CD4-positive, alpha-beta memory T cell (primary cell): ENCODE measurements at places on chromosomes 13 and 19. TPM values are rescaled to one million over a fixed set of nuclear protein-coding genes. Genes with fewer than 3 reads are reported as not detected.

Gene GPR12
- total RNA-seq: not detected

DNA sequence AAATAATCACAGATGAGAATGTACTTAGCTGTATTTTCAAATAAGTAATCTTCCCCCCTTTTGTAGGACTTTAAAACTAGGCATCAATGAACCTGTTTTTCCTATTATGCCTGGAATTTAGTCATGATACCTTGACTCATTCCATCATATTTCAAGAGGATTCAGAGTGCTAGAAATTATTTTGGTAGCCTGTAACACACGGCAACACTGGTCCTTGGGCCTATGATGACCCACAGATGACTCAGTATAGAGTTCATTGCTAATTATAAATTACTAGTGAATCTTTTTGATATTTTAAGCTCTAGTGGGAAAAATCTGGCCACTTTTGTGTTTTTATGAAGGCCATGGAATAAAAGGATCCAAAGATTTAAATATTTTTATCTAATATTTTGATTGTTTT lies 26.0 kb upstream of the GARRE1 start:
- DNase-seq: no peak
- no peak overlapping the region for H3K27ac ChIP-seq
- H3K27me3 ChIP-seq: no peaks in the 10 kb centered on the region

Gene VSTM1
- total RNA-seq: not detected

Gene TNFSF9
- total RNA-seq: 0.64 TPM

- DNase-seq: no peak
- H3K27me3 ChIP-seq: peaks cover 4% of the 10 kb centered on the region
- no peak overlapping the region for H3K4me3 ChIP-seq
- H3K4me1 ChIP-seq: no peaks in the 10 kb centered on the region
Measured at GRCh38 chr13:113777311-113778260, 18.6 kb downstream of the TMEM255B start.

DNA sequence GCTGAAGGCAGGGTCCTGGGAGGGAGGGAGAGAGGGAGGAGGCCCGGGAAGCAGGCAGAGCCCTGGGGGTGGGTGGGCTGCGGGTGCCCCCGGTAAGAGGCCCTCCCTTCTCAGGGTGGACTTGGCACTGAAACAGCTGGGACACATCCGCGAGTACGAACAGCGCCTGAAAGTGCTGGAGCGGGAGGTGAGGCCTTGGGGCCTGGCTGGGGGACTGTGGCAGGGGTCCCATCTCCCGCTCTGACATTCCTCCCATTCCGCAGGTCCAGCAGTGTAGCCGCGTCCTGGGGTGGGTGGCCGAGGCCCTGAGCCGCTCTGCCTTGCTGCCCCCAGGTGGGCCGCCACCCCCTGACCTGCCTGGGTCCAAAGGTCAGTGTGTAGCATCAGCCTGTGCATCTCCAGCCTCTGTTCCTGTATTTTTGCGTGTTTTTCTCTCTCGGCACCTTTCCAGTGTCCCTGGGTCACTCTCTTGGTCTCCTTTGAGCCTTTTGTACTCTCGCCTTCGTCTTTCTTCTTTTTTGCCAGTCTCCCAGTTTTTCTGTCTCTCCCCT lies 53.4 kb downstream of the TRPM4 start:
- DNase-seq: no peak
- H3K27ac ChIP-seq: no peak overlapping the region
- no peaks in the 10 kb centered on the region for H3K36me3 ChIP-seq
- no peak overlapping the region for H3K4me3 ChIP-seq
- no peaks in the 10 kb centered on the region for H3K27me3 ChIP-seq

Gene CEACAM20
- not detected for total RNA-seq

Gene BRSK1
- 1.4 TPM for total RNA-seq

DNA sequence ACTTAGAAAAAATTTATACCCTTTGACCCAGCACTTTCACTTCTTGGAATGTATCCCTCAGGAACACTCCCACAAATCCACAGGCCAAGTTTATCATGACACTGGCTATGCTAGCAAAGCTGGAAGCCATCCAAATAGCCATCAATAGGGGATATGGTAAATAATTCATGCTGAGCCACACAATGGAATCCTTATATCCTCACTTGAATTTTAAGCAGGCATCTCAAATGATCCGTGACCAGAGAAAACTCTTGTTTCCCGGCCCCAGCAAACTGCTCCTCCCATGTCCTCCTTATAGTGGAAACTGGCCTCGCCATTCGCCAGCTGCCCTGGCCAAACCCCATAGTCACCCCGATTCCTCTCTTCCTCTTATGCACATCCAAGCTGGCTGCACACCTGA lies 37.6 kb downstream of the GRIK5 start:
- no peak overlapping the region for H3K4me3 ChIP-seq
- no peaks in the 10 kb centered on the region for H3K27me3 ChIP-seq
- no peak for DNase-seq

Gene KL
- 0.17 TPM for total RNA-seq

- peaks cover 19% of the 10 kb centered on the region for H3K4me1 ChIP-seq
- no peaks in the 10 kb centered on the region for H3K36me3 ChIP-seq
- no peaks in the 10 kb centered on the region for H3K27me3 ChIP-seq
- H3K4me3 ChIP-seq: no peak overlapping the region
- DNase-seq: no peak
Measured at GRCh38 chr13:48579165-48579918, 46.5 kb upstream of the RCBTB2 start.

- no peak overlapping the region for H3K27ac ChIP-seq
- DNase-seq: no peak
- H3K27me3 ChIP-seq: no peaks in the 10 kb centered on the region
- no peaks in the 10 kb centered on the region for H3K4me1 ChIP-seq
Measured at GRCh38 chr13:101332583-101332982, 83.7 kb downstream of the NALCN start.

Gene ZNF432
- 23.9 TPM for total RNA-seq

DNA sequence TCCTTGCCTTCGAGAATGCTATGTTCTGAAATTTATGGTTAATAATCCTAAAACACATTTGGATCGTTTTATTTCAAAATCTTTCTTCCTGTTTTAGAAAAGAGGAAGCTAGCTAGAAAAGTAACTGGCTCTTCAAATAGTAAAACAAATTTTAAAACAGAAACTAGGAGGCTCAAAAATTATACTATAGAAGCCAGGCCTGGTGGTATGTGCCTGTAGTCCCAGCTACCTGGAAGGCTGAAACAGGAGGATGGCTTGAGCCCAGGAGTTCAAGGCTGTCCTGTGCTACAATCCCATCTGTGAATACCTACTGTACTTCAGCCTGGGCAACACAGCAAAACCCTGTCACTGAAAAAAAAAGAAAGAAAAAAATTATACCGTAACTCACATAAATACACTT lies 57.9 kb downstream of the ELF1 start:
- peaks cover 68% of the 10 kb centered on the region for H3K4me1 ChIP-seq
- no peak overlapping the region for H3K4me3 ChIP-seq
- DNase-seq: no peak
- no peaks in the 10 kb centered on the region for H3K27me3 ChIP-seq
- peaks cover 20% of the 10 kb centered on the region for H3K36me3 ChIP-seq

- no peaks in the 10 kb centered on the region for H3K36me3 ChIP-seq
- no peaks in the 10 kb centered on the region for H3K27me3 ChIP-seq
- no peaks in the 10 kb centered on the region for H3K4me1 ChIP-seq
- DNase-seq: no peak
- H3K27ac ChIP-seq: no peak overlapping the region
Measured at GRCh38 chr13:84834201-84834600, 951.9 kb upstream of the SLITRK1 start.

Gene CEACAM4
- 0.64 TPM for total RNA-seq
